A673 (cell line): ENCODE measurements at places on chromosomes 2 and 18.
A peak's percentile ranks its signal among the peaks of the same experiment; 100 is the strongest.

DNA sequence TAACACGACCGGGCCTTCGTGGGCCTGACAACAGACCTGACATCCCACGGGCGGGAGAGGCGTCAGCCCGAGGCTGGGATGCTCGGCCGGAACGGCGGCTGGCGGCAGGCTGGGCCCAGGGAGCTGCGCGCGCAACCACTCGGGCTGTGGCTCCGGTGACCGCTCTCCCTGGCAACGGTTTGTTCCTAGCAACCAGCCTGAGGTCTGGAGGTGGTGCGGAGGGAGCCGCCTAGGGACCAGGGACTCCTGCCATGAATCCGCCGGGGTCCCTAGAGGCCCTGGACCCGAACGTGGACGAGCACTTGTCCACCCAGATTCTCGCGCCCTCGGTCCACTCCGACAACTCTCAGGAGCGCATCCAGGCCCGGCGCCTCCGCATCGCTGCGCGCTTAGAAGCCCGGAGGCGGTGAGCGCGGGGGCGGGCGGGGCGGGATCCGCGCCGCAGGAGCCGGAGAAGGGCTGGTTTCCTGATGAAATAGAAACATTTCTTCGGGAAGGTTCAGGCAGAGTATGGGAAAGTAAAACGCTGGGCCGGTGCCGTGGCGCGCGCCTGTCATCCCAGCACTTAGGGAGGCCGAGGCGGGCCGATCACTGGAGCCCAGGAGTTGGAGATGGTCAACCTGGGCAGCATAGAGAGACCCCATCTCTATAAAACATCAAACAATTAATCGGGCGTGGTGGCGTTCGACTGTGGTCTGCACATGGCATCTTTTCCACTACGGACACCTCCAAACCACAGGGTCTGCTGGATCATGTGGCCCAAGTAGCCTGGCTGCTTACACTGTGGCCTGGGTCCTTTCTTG, at the start of gene DRC1:
DRC1 (plus strand) TSS at position 182 of the 803 bp plus-strand sequence; CDS start at position 252, 70 bp downstream.
- DNase-seq = peak; percentile 77

DNA sequence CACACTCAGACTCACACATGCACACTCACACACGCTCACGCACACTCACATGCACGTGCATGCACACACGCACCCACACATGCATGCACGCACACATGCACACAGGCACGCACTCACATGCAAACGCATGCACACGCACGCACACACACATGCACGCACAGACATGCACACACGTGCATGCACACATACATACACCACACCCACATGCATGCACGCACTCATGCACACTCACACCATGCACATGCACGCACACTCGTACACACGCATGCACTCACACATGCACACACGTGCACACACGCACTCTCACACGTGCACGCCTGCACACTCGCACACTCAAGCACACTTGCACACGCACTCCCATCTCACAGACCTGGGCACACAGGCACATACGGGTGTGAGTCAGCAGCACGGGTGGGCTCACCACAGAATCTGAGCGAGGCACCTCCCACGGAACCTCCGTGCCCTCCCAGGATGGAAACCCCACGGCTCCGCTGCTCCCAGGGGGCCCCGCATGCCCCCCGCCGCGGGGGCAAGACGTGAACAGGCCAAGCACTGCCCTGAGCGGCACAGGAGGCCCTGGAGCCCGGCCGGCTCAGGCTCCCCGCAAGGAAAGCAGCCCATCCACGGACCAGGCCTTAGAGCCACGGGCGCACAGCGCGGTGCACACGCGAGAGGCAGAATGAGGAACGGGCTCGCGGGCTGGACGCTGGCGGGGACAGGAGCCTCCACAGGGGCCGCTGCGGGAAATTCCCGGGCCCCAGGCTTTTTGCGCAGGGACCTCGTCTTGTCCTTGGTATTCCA, 8.4 kb upstream of the KCNG2 start:
- no peak for DNase-seq

DNA sequence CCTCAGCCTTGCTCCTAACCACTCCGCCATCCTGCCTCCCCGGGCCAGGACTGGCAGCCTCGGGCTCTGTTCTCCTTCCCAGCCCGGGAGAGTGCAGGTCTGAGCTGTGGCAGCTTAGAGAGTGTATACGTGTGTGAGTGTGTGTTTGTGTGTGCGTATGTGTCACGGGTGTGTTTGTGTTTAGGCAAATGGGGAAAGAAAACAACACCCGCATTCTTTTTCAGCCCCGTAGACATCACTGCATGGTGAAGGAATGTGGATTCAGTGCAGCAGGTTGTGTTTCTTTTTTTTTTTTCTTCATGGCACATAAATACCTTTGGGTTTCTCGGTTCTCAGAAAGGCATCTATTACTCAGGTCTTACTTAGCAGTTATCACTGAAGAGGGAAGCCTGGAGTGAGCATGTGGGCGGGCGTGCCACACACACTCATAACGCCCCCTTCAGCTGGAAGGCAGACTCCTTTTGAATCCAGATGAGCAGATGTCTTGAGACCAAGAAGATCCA, 44.2 kb downstream of the GLI2 start:
- peak; percentile 85 for DNase-seq

GRCh38 chr2:97699765-97700444, 13.5 kb upstream of the ZAP70 start:
- peak; percentile 82 for DNase-seq

DNA sequence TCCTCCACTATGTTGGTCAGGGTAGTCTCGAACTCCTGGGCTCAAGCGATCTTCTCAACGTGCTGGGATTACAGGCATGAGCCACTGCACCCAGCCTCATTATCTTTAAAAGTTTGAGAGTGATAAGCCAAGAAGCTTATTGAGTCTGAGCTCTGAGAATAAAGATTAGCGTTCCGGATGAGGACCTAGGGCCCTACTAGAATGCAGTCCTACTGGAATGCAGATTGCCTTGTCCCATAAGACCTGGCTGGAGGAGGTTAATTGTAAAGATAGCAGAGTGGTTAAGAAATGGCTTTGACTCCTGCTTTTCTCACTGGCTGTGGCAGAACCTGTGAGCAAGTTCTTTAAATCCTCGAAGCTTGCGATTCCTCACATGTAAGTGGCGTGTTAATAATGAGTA, 4.0 kb downstream of the VWA3B start:
- DNase-seq = no peak

DNA sequence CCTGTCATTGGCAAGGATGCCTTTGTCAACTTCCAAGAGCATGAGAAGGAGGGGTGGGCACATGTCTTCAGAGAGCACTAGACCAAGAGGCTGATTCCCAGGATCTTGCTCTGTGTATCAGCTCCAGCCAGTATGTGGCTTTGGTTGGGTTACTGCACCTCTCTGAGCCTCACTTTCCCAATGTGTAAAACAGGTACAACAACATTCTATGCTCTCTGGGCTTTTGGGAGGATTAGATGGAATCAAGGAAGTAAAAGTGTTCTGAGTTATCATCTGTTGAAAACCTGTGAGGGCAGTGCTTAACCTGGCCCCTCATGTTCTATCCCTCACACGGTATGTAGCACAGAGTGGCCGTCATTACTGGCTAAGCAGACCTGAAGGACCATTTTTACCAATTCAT, 103.9 kb downstream of the FHOD3 start:
- DNase-seq = no peak

DNA sequence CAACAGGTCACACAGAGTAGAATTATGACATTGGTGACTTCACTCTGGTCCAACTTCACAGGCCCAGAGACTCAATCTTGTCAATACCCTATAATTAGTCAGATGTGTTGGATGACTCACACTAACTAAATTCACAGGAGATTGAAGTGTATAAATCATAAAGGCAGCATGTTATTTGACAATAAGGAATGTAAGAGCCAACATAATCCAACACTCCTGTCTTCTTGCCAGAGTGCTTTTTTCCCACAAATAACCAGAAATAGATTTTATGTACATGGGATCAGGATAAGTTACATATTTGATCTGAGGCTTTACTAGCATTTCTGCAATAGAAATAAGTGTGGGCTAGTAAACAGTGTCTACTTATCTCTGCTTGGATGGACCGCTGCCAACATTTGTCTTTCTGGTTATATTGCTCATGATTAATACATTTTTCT, 42.2 kb upstream of the ZSWIM2 start:
- DNase-seq = peak; percentile 33

DNA sequence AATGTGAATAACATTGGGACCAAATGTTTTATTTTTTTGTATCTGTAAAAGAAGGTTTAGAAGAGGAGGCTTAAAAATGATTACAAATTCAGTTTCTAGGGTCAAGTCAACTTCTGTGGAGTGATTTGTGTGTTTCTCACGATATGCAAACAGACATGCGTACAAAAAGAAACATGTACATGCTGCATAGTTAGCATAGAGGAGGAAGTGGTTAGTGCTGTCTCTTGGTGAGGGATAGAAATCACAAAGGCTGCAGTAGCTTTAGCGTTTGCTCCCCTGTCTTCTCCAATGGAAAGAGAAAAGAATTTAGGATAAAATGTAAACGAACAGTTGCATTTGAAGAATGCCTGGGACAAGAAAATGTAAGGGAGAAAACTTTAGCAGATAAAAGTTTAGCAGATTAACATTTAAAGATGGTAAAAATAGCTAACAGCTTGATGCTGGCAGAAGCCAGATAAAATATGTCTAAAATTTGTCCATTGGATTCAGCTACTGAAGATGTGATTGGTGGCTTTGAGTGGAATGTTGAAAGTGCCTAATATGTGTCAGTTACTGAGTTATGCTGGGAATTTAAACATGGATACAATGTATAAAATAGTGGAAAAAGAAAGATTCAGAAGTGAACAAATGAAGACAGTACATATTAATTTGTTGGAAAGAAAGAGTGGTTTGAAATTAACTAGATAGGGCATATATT, 44.9 kb downstream of the MALT1 start:
- DNase-seq = no peak

DNA sequence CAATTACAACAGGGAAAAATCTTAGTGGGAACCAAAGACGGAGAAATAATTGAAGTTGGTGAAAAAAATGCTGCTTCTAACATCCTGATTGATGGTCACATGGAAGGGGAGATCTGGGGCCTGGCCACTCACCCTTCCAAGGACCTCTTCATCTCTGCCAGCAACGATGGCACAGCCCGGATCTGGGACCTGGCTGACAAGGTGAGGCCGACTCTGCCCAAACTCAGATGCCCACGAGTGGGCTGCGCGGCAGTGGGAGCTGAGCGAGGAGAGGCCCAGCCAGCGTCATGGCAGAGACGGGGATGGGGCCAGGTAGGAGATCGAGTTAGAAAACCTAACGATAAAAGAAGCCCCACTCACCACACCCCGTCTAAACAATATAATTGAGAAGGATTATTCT, 87.7 kb downstream of the RTN4 start:
- DNase-seq = no peak

GRCh38 chr2:18664421-18664820, 75.1 kb upstream of the NT5C1B start:
- no peak for DNase-seq

DNA sequence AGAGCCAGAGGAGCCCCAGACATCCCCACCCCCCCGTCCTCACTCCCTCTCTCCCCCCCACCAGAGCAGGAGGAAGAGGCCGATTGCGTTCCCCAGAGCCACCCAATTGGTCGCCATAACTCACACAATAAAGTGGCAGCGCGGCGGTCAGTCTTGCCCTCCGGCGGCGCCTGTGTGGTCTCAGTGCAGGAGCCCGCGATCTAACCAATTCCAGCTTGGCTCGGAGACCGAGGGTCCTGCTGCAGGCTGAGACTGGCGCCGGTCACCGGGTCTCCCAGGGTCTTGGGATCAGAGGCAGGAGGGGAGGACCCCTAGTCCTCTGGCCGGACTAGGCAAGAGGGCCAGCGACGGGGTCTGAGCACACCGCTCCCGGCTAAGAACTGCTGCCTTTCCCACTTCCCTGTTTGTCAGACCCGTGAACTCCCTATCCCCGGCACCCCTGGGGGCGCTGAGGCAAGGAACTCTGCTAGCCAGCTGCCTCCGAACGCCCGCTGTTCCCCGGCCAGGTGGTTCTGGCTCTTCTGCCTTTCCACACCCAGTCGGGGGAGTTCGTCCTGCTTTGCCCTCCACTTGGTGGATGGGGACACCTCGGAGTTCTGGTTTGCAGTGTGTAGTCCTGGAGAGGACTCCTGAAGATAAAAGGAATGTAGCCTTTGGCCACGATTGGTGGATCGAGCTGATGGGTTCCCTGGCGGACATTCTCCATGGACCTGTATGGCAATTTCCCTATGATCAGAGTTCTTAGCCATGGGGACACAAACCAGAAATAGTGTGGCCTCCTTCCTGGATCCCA, 1.0 kb upstream of the HOXD12 start:
- no peak for DNase-seq
